ENCODE measurements at places on chromosomes 3 and 15.

DNA sequence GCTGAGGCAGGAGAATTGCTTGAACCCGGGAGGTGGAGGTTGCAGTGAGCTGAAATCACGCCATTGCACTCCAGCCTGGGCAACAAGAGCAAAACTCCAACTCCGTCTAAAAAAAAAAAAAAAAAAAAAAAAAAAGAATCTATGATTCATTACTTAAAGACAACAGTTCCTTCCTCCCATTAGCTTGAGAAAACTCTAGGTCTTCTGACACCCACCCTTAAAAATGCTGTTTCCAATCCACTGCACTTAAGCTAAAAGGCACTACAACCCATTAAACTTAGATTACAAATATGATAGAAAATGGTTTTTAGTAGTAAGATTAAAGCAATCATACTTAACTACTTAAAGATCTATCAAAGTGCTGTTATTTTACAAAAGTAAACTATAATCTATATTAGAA lies 40.0 kb upstream of the BHLHE40 start:
- DNase-seq: no peak

- DNase-seq: no peak
These were observed 109.7 kb downstream of the UBE2E2 start for GRCh38 chr3:23312866-23313265.

DNA sequence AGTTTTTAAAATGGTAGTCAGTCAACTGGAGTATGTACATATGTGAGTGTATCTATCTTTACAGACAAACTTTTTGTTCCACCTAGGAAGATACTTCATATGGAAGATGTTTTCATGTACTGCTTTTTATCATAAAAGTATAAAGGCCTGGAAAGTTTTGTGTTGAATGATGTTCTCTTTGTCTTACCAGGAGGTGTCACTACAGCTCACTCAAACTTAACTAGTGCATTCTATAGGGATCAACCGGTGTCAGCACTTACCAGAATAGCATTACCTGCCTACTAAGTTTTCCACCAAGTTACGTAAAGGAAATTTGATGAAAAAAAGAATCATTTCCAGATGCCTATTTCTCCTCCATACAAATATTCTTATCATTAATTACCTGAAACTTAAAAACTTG lies 522.6 kb upstream of the SEMA6D start:
- DNase-seq: no peak

- DNase-seq: peak; percentile 23
These were observed 24.7 kb downstream of the PTH1R start for GRCh38 chr3:46902188-46902631.

- no peak for DNase-seq
These were observed 538.2 kb downstream of the FOXP1 start for GRCh38 chr3:71045212-71045916.

- DNase-seq: no peak
These were observed 61.1 kb downstream of the ZNF445 start for GRCh38 chr3:44416031-44417030.

- no peak for DNase-seq
These were observed 98.9 kb upstream of the CHL1 start for GRCh38 chr3:97417-98258.

DNA sequence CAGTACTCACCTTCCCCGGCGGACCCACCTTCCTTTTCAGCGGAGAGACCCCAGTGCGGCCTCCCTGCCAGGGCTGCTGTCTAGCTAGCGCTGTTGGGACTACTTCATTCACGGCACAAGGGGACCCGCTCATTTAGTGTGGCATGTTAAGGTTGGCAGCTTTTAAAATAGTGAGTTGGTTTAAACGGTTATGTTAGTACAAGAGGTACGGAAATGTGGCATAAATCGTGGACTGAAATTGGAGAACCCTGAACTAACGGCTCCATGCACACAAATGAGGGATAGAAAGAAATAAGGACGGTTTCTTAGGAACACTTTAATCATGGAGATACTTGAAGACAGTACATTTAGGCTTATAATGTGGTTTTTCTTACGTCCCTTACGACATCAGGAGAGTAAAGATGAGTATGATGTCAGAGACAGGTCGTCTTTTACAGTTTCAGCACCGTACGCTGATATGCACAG lies 752 bp downstream of the CEP63 start:
- DNase-seq: no peak

DNA sequence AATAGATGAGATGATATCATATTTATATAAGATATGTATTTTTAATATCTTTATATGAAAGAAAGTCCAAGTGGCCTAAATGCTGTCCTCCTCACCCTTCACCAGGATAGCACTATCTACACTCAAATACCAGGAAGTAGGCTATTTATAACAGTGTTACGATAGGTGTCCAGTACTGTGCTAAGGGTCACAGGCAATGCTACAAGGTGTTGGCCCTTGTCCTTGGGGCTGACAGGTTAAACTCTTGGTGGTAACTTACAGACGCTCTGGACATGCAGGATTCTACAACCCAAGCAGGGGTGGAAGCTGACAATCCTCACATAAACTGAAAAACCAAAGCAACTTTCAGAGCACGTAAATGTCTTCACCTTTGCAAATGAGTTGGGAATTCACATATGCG lies 22.3 kb downstream of the NCEH1 start:
- DNase-seq: no peak

GRCh38 chr3:115937054-115937453 lies 313.7 kb downstream of the GAP43 start:
- no peak for DNase-seq

DNA sequence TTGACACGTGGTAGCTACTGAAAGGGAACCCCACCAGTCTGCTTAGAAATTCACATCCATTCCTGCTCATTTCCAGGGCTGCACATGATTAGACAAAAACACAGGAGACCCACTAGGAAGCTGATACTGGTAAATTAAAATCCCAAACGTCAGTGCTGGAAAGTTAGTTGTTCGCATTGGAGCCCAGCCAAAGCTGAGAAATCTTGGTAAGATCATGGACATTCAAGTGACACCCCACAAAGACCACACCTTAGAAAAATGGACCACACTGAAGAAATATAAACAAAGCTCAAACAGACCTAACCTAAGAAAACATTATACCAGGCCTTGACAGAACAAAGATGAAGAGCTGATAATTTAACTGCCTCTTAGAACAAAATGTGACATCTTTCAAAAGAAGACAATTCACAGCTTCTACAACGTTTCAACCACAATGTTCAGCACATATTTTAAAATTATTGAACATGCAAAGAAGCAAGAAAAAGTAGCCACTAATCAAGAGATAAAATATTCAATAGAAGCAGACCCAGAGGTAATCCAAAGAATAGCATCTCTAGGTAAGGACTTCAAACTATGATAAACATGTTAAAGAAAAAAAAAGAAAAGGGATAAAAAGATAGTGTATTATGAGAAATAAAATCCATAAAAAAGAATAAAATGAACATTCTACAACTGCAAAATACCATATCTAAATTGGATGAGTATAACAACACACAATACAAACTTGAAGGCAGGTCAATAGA lies 20.4 kb downstream of the RAD18 start:
- DNase-seq: no peak

- no peak for DNase-seq
These were observed 29.2 kb downstream of the CPN2 start for GRCh38 chr3:194321693-194322640.

GRCh38 chr3:185825639-185826481 lies 1.0 kb upstream of the IGF2BP2 start:
- peak; percentile 76 for DNase-seq

GRCh38 chr3:133663569-133664313 lies 2.0 kb upstream of the TOPBP1 start:
- DNase-seq: peak; percentile 31

DNA sequence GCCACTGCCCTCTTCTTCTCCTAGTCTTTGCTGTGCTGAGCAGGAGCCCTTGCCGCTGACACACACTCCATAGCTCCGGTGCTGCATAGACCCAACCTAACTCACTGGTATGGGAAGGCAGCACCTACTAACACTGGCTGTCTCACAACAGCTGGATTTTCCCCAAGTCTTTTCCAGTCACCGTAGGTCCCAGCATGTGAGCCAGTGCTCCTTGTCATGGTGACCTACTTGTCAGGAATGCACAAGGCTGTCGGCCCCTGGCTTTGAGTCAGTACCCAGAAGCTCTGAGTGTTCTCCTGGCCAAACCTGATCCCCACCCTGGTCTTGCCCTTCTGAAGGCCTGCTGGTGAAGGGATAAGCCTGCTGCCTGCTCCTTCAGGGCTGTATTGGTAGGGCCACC lies 25.7 kb downstream of the AMOTL2 start:
- DNase-seq: peak; percentile 9

GRCh38 chr3:139309061-139309591 lies 34.7 kb upstream of the MRPS22 start:
- no peak for DNase-seq

DNA sequence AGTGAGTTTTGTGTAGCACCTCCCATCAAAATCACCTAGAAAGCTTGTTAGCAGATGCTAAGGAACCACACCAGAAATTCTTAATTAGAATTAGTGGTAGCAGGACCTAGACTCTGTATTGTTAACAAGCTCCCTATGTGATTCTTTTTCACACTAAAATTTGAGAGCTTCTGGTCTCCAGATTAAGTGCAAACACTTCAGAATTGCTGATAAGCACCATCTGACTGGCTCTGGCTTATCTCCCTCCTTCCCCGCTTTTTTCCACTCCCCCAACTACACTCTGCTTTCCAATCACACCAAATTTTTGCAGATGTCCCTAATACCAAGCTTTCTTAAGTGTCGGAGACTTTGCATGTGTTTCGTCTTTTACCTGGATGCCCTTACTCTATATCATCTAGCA lies 410.1 kb upstream of the DPH6 start:
- no peak for DNase-seq

- no peak for DNase-seq
These were observed 76.6 kb upstream of the PRTG start for GRCh38 chr15:55819397-55820034.

GRCh38 chr3:20110826-20111225 lies 70.6 kb downstream of the KAT2B start:
- DNase-seq: no peak

DNA sequence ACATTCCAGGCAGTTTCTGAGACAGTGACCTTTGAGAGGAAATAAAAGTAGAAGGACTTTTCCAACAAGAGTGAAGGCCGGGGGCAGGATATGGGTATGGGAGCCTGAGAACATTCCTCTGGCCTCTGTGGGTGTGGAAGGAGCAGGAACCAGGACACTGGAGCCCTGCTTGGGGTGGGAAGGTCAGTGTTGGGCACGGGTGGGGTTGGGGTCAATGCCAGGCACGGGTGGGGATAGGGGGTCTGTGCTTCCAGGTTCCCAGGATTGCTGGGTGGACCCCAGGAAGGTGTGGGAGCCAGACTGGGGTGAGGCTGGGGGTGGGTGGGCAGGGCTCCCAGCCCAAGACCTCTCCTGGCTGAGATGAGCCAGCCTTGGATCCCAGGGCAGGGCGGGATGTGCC lies 163.5 kb downstream of the NSMCE3 start:
- peak; percentile 21 for DNase-seq

GRCh38 chr3:42339321-42339720 lies 71.1 kb downstream of the LYZL4 start:
- DNase-seq: no peak

GRCh38 chr15:70632491-70633102 lies 130.8 kb downstream of the UACA start:
- no peak for DNase-seq

DNA sequence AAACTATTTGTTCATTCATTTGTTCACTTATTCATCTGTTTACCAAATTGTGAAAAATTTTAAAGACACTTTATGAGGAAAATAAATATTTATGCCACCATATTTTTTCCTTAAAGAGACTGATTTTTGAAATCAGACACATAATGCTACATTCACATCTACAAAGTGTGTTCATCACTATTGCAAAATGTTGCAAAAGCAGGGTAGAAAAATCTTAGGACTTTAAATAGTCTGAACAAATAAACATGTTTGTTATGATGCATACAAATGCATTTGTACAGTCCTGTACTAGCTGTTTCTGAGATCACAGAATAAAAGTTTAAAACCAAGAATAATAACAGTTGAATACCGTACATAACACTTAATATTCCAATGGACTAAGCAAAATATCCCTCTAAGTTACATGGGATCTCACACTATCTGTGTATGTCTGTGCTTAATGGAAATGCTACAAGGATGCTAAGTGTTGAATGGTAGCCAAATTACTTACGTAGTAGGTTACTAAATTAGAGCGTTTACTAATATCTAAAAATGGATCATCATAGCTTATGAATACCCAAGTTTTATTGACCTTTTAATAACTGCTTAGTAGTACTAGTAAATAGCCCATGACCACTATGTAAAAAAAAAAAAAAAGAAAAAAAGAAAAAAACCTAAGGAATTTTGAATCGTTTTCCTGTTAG lies 25.1 kb downstream of the ATP11B start:
- no peak for DNase-seq

Data from left hindlimb (tissue), 1 donor.